Amygdala (tissue), 56 donors: ENCODE measurements at places on chromosomes 12 and 14.

GRCh38 chr14:38248321-38249028 lies 7.4 kb downstream of the CLEC14A start:
- no peak for DNase-seq

GRCh38 chr12:62700091-62700880 lies 233.7 kb downstream of the MON2 start:
- DNase-seq = no peak

- DNase-seq = no peak
Measured at GRCh38 chr14:21026988-21027315, 2.1 kb upstream of the NDRG2 start.

DNA sequence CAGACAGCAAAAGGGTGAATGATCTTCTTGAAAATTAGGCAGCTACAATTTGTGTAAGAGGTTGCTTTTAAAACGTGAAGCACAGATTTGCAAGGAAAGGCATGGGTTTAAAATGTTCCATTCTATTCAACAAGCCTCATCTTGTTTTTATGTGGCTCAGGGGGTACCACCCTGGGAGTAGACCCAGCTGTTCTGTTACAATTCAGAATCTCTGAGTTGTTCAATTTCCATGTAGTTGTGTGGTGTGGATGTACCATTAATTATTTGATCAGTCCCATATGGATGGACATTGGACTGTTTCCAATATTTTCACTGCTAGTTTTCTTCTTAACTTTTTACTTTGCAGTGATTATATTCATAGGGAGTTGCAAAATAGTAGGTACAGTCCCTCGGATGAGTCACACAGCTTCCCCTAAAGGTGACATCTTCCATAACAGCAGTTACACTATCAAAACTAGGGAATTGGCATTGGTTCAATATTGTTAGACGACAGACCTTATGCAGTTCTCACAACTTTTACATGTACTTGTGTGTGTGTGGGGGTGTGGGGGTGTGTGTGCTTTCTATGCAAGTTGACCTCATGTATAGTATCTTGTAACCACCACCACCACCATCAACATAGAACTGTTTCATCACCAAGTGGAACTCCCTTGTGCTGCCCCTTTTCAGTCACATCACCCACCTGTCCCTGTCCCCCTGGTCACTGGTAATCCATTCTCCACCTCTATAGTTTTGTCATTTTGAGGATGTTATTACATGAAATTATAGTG lies 59.0 kb upstream of the CAPRIN2 start:
- DNase-seq = no peak

GRCh38 chr12:3247629-3248161 lies 170.5 kb downstream of the TSPAN9 start:
- no peak for DNase-seq

GRCh38 chr12:24081092-24081529 lies 131.6 kb upstream of the SOX5 start:
- DNase-seq = no peak

GRCh38 chr12:106790020-106790419 lies 15.5 kb downstream of the RIC8B start:
- DNase-seq = no peak

- DNase-seq = no peak
Measured at GRCh38 chr14:91145391-91146160, 31.7 kb downstream of the DGLUCY start.

GRCh38 chr14:34496679-34497513 lies 34.9 kb upstream of the SPTSSA start:
- DNase-seq = peak; percentile 59

DNA sequence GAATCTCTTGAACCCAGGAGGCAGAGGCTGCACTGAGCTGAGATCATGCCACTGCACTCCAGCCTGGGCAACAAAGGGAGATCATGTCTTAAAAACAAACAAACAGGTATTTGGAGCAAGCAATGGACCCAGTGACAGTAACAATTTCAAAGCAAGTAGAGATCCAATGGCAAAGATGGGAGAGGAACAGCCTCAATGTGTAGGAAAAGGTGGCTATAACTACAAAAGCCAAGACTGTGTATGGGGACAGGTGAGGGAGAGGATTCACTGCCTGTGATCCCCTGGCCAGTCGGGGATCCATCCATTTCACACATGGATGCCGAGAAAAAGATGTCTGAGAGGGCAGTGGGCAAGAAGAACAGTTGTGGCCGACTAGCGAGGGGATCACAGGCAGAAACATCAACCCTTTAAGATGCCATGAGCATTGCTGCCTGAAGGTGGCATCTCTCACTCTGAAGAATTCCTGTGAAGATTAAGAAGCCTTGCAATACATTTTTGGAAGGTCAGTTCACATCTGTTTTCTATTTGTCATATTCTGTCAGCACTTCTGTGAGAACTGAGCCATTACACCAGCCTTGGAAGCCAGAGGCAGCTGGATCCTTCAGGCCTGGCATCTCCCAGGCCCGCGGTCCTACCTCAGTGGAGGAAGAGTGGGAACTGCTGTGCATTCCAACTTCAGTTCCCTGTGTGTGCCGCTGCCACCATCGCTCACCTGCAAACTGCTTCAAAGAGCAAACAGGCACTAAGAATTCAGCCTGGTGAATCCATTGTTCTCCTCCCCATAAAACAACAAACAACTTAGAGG lies 54.5 kb upstream of the FRS2 start:
- peak; percentile 35 for DNase-seq

GRCh38 chr12:123436017-123436964 lies at the start of gene RILPL2:
Gene RILPL2 (minus strand): TSS chr12:123436684. CDS start chr12:123436420, 264 bp downstream.
- peak; percentile 41 for DNase-seq

GRCh38 chr12:115661112-115661511 lies 616.4 kb downstream of the MED13L start:
- no peak for DNase-seq

- DNase-seq = no peak
Measured at GRCh38 chr14:104515059-104515810, 64.3 kb upstream of the C14orf180 start.

DNA sequence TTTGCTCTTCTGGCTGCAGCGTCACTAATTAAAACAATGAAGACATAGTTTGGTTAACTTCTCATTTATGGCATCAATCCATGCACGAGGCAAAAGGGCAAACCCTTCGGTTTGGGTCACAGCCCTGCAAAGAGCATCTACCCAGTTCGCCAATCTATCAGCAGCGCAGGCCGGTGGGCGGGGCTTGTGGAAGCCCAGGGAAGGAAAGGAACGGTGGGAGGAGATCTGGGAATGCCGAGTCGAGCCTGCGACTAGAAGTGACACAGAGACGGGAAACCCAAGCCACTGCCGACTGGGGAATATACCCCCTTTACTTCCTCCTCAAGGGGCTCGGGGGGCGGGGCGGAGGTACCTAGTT lies 466 bp downstream of the KICS2 start:
- DNase-seq = no peak

DNA sequence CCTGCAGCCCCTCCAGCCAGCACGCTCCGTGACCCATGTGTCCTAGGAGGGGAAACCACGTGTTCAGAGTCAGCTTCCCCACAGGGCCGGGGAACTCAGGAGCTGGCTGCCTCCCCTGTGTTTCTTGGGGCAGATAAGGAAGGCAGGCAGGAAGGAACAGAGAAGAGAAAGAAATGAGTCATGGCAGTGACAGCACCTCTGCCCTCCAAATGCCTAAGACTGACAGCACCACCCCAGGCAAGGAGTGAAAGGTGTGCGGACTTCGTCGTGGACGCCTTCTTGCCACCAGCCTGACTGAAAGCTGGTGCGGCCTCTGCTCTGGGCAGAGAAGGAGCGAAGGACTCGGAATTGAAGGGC lies 167.0 kb upstream of the FKBP4 start:
- no peak for DNase-seq

- no peak for DNase-seq
Measured at GRCh38 chr14:68292441-68293215, 473.0 kb downstream of the RAD51B start.

DNA sequence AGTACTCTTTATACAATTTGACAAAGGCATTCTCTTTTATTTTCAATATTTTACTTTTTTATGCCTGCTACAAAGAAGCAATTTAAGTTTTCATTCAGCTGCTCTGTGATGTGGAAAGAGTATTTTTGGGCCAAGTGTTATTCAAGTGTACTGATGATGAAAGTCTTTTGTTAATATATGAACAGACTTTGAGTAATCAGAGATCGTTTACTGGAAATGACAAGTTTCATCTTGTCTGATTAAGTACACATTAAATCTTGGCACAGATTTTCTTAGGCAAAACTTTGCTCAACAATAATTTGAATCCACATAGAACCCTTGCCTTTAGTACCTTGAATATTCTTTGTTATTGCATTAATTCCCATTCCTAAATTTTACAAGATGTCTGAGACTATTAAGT lies 13.3 kb upstream of the PZP start:
- no peak for DNase-seq

- DNase-seq = no peak
Measured at GRCh38 chr12:67457778-67458665, 188.9 kb downstream of the CAND1 start.

DNA sequence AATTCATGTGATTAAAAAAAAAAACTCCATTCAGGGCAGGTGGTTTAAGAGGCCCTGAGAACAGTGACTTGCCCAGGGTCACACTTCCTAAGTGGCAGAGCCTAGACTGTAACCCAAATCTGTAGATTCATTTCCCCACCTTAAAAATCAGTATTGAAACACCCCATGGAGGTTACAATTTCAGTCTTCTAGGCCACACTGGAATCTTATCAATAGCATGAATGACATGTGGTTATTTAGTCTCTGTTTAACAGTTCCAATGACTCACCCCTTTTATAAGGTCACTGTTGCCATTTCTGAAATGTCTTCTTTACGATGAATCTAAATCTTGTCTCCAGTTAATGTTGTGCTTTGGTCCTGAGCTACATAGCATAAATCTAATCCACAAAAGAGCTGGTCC lies 262.3 kb upstream of the GRIP1 start:
- DNase-seq = no peak

- DNase-seq = no peak
Measured at GRCh38 chr14:76705214-76705613, 56.1 kb upstream of the VASH1 start.

DNA sequence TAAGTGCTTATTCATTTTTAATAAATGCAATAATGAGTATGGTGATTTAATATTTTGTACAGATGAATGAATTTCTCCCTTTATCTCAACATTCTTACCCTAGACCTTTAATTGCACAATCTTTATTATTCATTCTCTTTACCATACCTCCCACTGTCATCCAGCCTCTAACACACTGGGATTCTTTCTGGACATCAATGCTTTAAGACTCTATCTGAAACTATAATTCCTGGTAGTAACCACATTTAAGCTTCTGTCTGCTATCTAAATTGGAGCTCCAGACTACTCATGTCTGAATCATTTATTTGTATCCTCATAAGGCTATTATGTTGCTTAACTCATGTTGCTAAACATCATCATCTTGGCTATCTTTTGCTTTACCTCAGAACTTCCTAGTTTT lies 270.2 kb downstream of the ALG10B start:
- DNase-seq = no peak

DNA sequence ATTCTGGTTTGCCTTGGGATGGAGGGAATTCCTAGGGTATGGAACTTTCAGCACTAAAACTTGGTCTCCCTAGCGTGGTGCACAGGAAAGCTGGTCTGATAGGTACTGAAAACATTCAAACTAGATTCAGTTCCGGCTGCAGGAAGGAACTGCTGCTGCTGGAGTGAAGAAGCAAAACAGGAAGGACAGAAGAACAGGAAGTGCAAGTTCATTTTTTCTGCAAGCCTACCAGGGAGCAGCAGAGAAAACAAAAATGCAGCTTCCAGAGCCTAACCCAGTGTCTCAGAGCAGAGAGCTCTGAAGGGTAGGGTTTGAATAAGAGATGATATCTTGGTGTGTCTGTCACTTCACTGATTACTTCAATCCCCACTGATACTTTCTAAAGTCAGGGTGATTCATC lies 165.2 kb downstream of the VRK1 start:
- no peak for DNase-seq

- DNase-seq = no peak
Measured at GRCh38 chr12:64229240-64229639, 7.1 kb upstream of the KICS2 start.

DNA sequence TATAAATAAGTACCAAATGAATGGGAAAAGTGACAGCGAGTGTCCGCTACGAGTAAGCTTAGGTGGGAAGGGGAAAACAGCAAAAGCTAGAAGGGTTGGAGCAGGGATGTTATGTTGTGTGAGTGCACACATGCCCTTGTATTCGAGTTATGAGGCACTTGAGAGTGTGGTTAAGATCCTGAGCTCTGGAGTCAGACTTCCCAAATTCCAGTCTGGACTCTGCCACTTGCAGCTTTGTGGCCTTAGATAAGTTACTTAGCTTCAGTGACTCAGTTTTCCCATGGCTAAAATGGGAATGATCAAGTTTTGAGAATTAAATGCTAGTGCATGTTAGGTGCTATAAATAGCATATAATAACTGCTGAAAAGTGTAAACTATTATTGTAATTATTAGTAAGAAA lies 44.9 kb downstream of the KTN1 start:
- no peak for DNase-seq

- DNase-seq = no peak
Measured at GRCh38 chr14:51848120-51848519, 12.3 kb upstream of the GNG2 start.

GRCh38 chr14:45065540-45065939 lies 18.4 kb upstream of the PRPF39 start:
- no peak for DNase-seq

DNA sequence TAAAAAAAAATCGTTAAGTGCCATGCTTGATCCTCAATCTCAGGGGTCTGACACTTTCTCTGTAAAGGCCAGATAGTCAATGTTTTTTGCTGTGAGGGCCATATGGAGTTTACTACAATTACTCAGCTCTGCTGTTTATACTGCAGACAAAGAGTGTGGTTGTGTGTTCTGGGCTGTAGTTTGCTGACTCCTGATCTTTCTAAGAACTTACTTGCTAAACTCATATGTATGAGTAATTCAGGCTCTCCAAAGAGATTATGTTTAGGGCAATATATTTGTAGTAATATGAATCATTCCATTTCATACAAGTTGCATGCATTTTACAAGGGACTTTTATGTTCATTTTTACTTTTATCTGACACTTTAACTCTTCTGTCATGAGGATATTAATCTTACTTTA lies 188.2 kb downstream of the TMTC2 start:
- DNase-seq = no peak

DNA sequence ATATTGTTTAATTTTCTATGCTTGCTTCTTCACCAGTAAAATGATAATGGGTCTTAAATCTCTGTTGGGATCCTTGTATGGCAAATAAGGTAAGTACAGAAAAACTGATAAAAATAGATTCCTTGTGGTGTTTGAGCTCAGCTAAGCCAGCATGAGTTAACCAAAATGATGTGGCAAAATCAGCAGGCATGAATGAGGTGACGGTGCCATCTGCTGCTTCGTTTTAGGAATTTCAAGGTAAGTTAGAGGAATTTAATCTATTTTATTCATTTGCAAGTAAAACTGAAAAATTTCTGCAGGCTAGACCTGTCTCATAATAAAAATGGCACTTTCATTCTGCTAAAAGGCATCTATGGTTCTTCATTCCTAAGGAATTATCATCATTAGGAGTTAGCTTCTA lies 10.0 kb upstream of the CLEC7A start:
- DNase-seq = no peak

DNA sequence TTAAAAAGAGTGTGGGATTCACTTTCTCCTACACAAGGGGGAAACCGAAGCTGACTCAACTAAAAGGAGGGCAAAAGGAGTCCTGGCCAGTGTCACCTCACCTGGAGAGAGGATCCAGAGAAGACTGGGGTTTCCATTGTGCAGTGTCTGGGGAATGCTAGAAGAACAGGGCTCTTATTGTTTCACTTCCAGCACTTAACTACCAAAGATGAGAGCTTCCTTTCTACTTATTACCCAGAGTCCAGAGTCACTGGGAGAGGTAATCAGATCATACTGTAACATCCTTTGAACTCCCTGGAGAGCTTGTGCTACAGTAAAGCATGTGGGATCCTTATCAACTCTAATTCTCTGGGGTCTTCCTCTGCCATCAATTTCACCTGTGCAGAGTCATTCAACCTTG lies 148.4 kb upstream of the BCL2L14 start:
- DNase-seq = no peak
